Activated naive CD4-positive, alpha-beta T cell treated with anti-CD3 and anti-CD28 coated beads, Interleukin-2, amount 10 ng/mL, durations not matched to agents 7 days and 5 days (primary cell): ENCODE measurements at places on chromosomes 3 and 15.

- no peak for DNase-seq
Observed at GRCh38 chr3:98893740-98894139, 7.8 kb downstream of the DCBLD2 start.

DNA sequence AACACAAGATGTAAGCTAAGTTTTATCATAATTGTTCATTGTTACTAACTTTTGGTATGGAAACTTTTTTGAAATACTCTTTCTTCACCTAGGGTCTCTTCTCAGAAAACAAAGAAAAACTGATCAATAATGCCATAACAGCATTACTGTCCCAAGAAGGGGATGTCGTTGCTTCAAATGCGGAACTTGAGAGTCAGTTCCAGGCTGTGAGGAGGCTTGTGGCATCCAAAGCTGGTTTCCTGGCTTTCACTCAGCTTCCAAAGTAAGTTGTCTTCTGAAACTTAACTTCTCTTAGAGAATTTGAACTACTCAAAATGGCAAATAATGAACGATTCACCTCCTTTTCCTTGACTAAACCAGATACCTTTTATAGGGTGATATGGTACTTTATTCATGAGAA is 39.3 kb downstream of the DNAJC13 start:
- DNase-seq: no peak

- DNase-seq: no peak
Observed at GRCh38 chr3:167493244-167493643, 19.4 kb upstream of the SERPINI2 start.

GRCh38 chr3:22334996-22335395 is 584.0 kb upstream of the ZNF385D start:
- DNase-seq: no peak

- DNase-seq: no peak
Observed at GRCh38 chr15:94258246-94258645, 26.9 kb downstream of the MCTP2 start.

DNA sequence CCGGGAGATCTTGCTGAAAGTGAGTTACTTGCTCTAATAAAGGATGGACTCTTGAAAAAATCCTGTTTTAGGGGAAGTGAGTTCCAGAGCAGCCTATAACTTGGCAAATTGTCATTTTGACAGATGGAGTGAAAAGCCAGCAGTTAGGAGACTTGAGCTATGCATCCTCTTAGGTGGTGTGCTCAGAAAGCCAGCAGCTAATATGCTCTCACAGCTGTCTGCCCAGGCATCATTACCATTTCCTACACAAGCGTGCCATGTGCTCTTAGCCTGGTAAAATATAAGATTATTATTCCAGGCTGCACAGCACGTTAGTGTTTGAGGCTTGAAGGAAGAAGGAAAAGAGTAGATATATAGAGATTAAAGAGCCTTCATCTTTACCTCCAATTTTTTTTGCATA is 151.0 kb downstream of the CHL1 start:
- DNase-seq: no peak

DNA sequence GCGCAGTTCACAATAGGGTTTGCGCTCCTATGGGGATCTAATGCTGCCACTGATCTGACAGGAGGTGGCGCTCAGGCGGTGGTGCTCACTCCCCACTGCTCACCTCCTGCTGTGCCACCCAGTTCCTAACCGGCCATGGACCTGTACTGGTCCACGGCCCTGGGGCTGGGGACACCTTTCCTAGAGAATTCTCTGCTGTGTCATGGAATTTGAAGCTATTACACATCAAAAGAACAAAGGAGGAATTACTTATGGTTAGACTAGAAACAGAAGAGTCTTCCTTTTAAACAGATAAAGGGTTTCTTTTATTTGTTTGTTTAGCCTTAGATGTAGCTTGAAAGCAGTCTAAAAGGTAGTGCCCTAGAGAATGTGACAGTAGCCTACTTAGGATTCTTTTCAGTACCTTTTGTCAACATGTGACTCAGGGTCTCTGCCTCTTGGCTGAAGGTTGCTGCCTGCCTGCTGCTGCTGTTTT is 50.3 kb downstream of the PAK2 start:
- no peak for DNase-seq

DNA sequence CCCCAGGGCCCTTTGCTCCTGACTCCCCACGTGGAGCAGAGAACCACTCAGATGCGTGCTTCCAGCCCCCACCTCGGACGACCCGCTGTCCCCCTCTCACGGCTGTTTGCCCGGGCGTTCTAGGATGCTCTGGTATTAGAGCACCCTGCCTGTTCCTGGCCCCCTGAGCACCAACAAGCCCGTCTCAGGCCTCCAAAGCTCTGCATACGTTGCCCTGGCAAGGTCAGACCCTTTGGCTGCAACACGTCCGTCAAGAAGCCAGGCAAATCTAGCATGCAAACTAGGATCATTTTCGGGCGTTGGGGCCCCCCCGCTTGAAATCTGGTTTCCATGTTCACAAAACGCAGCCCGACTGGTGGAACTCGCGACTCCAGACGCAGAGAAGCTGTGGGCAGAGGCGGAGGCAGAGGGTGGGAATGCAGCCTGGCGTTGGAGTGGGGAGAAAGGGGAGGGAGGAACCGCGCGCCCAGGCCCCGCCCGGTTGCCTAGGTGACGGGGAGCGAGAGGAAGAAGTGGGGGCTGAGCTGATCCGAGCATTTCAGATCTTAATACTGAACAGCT is 86.2 kb upstream of the PIAS1 start:
- peak; percentile 37 for DNase-seq

GRCh38 chr3:27826448-27826847 is 104.3 kb upstream of the EOMES start:
- DNase-seq: no peak

DNA sequence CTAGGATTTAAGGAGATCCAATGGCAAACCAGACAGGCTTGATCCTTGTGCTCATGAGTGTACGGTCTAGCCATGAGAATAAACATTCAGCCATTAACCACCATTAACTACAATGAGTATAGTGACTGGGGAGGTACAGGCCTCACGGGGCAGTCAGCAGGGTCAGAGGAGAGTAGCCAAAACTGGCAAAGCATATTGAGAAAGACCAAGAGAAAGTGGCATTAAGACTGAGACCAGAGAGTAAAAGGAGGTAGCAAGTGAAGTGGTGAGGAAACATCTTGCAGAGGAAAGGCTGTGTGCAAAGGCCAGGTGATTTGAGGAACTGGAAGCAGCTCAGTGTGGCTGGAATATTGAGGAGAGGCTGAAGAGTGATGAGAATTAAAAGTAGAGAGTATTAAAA is 407.2 kb upstream of the LMCD1 start:
- DNase-seq: no peak

DNA sequence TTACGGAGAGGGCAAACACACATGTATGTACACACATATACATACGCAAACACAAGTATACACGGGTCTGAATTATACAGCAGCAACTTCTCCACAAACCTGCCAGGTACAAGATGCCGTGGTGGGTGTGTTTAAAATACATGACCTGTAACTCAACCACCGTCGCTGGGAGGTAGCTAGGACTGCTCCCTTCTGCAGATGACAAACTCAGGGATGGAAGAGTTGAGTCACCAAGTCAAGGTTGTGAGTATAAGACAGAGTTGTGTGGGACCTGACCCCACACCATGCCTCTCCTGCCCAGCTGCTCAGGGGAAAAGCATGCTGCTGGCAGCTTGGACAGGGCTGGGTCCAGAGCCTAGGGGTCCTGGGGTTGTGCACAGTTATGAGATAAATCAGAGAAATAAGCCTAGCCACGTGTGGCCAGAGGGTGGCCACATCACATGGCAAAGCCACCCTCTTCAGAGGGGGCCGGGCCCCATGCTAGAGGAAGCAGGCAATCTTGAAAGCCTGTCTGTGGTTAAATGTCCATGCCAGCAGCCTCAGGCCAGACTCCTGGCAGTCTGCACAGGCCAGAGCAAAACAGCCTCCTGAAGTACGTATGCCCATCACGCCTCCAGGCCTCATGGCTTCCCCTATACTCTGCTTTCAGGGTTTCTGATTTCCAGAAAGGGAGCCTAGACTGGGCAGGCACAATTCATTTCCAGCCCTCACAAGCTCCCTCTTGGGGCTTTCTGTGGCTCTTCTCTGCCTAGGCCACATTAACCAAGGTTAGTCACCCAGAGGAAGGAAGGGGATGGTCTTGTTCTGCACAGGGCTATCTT is 107.7 kb upstream of the RPL32 start:
- DNase-seq: peak; percentile 35

- DNase-seq: no peak
Observed at GRCh38 chr15:66502491-66502890, 2.2 kb downstream of the RPL4 start.

DNA sequence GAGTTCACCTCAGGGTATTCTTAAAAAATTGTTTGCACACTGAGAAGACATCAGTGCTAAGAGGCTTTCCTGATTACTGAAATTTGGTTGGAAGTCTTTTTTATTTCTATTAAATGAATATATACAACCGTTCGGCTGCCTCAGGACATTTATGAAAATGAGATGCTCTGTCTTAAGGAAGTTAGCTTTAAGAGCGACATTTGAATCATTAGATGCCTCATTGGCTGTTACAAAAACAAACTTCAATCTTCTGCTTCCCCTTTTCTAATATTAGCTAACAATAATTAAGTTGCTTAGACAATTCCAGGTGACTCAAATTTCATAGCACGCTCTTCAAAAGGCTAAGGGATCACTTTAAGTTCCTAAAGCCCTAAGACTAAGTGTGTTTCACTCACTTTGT is 673.7 kb downstream of the FHIT start:
- no peak for DNase-seq

DNA sequence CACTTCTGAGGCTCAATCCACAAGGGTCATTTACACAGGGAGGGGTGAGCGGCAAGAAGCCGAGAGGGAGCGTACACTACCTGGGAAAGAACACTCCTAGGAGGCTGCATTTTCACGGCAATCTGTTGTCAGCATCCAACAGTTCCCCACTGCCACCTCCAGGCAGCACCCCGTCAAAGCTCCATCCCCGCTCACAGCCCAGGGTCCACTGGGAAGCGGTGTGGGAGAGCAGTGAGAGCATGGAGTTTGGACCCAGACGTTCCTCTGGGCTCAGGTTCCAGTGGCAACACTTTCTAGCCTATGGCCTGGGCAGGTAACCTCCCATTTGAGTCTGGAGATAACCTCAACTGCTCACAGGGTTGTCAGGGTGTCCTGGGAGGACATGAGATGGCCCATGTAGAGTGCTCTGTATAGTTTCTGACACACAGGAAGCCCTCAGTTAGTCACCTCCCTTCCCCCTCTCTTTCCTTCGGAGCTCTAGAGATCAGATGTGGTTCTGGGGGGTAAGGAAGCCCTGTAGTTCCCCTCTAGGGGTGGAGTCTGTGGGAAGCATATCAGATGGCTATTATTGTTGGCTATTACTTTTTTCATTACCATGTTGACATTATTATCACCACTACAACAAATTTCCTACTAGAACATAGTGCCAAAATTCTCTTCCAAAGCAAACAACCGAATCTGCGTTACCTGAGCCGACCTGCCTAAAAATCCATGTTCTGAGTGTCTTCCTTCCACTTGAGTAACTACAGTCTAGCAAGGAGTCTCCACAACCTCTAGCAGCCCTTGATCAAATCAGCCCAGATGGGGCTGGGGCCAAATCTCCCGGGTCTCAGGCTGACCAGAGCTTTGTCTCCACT is 29.1 kb downstream of the RUVBL1 start:
- DNase-seq: no peak

GRCh38 chr15:48392356-48392755 is 61.1 kb downstream of the DUT start:
- no peak for DNase-seq

DNA sequence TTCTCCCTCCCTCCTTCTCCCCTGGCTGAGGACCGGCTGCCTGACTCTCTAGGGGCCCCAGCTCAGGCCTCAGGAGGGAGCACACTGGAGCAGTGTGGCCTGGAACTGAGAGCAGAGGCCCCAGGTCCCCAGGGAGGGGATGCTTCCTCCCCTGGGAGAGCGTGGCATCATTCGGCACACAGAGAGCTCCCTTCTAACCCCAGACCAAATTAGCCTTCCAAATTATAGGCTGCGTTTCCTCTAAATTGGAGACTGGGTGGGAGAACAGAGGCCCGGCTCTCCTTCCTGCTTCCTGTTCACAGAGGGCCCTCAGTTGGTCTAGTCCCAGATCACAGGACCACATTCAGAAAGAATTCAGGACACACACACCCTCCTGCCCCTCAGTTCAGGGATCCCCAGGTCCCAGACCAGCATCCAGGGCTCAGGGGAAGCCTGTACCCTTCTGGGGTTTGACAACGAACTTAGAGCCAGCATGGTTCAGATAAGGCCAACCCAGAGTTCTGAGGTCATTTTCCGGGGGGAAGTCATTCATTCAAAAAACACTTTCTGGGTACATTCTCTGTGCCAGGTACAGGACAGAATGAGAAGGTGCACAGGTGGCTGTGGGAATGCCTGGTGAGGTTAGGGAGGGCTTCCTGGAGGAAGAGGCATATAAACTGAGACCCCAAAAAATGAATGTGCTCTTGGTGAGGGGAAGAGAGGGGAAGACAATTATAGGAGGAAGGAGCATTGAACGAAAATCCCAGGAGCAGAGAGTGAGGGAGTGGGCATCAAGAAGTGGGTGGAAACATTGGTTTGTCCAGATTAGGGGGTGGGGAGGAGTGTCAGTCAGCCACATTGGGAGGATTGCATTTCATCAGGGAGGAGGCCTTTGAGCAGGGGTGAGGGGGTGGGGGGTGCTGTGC is 28.4 kb upstream of the RPL29 start:
- DNase-seq: no peak

DNA sequence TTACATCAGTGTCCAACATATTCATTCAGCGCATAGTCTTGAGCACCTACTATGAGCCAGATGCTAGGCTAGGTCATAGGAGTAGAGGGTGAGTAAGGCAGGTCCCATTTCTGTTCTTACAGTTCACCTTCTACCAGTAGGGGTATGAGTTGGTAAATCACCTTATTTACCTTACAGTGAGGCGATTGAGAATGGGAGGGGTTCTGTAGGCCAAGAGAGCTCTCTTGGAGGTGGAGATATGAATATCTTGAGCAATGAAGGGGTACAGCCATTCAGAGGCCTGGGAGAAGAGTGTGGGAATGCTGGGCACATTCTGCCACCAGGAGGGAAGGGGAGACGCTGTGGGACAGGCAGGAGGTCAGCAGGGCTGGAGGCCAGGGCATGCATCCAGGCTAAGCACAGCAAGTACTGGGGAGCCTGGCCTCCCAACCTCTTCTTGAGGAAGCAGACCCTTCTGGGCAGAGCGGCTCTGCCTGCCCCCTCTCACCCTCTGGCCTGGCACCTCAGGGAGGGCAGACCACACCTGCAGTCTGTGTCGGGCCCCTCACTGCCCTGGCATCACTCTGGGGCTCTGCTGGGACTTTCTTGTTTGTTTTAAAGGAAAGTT is 123.4 kb downstream of the EEFSEC start:
- no peak for DNase-seq

DNA sequence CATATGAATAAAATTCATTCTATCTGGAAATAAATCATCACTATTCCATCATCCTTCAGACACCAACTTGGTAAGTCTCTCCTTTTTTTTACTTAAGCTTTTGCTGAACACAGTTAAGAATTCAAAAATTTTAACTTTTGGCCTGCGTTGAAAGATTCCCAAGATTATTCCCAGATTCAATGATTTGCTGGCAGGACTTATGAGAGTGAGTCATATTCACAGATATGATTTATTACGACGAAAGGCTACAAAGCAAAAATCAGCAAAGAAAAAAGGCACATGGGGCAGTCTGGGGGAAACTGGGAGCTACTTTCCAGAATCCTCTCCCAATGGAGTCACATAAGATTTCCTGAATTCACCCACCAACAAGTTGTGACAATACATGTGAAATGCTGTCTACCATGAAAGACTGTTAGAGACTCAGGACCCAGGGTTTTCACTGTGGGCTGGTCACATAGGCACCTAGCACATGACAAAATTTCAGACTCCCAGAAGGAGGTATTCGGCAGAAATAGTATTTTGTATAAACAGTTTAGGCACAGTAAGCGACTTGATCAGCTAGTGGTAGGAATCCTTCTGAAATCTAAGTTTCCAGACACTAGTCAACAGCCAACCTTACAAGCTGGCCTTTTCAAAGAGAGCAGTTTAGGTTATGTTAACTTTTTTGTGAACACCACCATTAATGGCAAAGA is 82.1 kb downstream of the DLG1 start:
- DNase-seq: no peak
